Epithelial cell of proximal tubule (primary cell): ENCODE measurements at places on chromosomes 2 and 18.

GRCh38 chr2:119119999-119120756 lies 38.4 kb downstream of the C1QL2 start:
- no peak for DNase-seq

- peak; percentile 20 for DNase-seq
Measured at GRCh38 chr18:27144672-27145071, 40.4 kb downstream of the CHST9 start.

GRCh38 chr2:127145280-127145895 lies 38.4 kb upstream of the BIN1 start:
- no peak for DNase-seq

DNA sequence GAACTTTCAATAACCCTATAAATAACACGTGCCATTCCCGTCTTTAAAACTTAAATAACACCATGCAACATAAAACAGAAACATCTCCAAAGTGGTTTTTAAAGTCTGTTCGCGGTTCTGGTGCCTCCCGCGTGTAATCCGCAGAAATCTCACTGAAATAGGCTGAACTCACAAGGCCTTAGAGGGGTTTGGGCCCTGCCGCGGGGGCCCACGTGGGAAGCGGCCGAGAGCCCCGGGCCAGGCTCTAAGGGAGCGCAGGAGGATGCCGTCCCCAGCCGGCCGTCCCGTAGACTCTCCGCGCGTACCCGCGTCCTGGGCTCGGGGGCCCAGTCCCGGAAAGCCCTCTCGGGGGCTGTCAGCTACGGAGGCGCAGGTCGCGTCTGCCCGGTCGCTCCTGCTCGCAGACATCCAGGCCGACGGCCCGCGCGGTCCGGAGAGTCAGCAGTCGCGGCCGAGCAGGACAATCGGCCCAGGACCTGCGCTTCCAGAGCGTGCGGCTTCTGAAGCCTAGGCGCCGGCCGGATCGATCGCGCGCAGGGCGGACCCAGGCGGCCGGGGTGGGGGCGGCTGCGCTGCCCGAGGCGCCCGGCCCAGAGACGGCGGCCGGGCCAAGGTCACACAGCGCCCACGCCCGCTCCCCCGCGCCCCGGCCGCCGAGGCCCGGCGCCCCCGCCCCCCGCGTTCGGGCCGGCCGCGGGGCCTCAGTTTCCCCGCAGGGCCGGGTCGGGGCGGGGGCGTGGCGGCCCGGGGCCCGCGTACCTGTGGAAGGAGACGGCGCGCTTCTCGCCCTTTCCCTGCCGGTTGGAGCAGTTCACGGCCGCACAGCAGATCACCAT lies 558 bp downstream of the THAP4 start:
- no peak for DNase-seq

DNA sequence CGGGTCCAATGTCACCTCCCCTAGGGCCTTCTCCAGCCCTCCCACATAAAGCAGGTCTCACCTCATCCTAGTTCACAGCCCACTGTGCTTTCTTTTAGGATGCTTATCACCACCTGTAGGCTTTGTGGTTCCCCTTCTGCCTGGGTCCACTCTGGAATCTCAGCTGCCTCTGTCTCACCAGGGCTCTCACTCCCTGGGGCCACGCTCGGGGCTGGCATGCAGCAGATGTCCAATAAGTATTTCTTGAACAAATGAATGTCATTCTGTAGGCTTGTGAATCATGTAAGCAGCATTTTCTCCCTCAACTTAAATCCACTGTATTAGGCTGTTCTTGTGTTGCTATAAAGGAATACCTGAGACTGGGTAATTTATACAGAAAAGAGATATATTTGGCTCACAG lies 4.3 kb upstream of the SH3BP4 start:
- no peak for DNase-seq

GRCh38 chr2:128780434-128781080 lies 461.9 kb upstream of the HS6ST1 start:
- no peak for DNase-seq

DNA sequence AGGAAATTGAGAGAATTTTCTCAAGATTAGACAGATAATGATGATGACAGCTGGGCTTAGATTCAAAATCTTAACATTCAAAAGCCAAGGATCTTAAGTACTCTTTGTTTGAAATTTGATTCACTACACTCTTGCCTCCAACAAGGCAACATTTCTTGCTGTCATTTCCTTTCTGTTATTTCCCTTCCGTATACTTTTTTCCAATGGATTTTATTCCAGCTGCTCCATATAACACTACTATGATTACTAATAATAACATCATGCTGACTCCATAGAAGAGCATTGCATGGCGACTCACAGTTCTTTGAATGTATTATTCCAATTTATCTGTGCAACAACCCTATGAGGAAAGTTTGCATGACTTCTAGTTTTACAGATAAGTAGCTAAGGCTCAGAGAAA lies 33.9 kb upstream of the CCDC102B start:
- no peak for DNase-seq

DNA sequence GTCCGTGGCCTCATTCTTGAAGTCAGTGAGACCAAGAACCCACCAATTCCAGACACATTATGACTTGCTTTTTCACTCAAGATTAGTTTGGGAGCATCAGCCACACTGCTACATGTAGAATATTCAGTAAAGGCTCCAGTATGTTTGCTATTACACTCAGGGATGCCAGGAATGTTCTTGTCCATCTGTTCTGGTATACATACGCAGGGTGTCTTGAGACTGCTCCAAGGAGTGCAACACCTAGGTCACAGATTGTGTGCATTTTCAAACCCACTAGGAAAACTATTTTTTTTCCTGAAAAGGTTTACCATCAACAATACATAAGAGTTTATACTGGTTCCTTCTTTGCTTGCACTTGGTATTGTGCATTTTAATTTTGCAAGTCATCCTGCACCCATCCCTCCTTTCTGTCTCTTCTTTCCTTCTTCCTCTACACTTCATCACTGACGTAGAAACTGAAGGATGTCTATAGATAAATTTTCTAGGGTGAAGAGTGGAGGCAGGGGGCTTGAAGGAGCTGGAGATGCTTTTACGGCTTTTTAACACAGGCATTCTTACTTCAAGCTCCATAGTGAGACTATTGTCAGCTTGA lies 35.3 kb upstream of the MAP2 start:
- no peak for DNase-seq

DNA sequence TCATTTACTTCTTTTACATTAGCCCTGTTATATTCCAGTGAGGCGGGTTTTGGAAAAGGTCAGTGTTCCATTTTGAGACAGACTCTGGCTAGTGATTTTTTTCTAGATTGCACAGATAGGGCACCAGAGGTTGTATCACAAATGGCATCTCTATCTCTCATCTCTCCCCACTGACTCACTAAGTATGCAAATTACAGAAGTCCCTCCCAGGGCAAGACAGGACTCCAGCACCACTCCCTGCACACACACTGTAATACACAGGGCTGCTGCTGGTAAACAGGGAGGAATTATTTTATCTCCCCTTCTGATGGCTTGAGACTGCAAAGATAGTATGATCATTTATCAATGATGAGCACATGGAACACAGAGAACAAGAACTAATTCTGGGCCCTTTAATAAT lies 46.2 kb downstream of the AKAIN1 start:
- no peak for DNase-seq

DNA sequence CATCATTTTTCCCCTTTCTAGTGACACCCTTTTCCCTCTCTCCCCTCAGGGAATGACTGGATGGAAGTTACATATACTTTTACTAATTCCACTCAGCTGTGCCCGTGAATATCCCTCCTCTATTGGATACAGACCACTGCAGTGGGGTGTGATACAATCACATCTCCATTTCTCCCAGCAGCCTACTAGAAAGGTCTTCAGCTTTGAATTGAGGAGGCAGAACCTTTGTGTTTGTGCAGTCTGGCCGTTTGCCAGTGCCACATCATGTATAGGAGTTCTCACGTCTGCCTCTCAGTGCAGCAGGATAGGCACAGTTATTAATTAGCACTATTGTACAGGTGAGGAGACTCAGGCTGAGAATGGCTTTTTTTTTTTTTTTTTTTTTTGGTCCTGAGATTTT lies 16.4 kb downstream of the TNFRSF11A start:
- DNase-seq, result no peak

DNA sequence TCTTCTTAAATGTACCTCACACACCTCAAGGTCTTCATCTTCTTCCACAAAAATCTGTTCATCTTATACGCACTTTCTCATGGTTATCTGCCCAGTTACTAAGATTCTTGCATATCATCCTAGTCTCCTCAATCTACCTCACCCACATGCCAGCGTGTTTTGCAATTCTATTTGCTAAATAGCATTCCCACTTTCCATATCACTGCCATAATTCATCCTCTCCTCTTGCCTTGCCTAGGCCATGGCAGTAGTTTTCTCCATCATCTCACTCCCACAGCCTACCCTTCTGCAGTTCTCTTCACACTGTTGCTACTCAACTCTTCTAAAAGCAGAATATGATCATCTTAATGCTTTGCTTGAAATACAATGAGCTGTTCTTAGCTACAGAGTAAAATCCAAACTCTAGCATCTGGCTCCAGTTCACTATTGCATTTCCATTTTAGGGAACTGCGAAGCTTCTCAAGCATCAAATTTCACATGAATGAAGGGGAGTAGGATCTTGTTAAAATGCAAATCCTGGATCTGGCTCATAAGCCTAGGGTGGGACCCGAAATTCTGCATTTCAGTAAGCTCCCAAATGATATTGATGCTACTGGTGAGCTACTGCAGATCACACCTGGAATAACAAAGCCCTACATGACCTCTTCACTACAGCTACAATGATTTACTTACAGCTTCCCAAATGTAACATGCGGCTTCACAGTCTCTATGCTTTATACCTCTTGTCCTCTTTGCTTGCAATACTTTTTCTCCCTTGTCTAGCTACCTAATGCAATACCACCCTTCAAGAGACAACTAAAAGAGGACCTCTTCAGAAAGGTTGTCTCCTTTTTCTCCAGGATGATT lies 293.9 kb downstream of the SATB2 start:
- no peak for DNase-seq

- no peak for DNase-seq
Measured at GRCh38 chr2:129641371-129641770, 338.1 kb upstream of the RAB6C start.

GRCh38 chr18:27556741-27557140 lies 371.6 kb upstream of the CHST9 start:
- DNase-seq, result no peak

DNA sequence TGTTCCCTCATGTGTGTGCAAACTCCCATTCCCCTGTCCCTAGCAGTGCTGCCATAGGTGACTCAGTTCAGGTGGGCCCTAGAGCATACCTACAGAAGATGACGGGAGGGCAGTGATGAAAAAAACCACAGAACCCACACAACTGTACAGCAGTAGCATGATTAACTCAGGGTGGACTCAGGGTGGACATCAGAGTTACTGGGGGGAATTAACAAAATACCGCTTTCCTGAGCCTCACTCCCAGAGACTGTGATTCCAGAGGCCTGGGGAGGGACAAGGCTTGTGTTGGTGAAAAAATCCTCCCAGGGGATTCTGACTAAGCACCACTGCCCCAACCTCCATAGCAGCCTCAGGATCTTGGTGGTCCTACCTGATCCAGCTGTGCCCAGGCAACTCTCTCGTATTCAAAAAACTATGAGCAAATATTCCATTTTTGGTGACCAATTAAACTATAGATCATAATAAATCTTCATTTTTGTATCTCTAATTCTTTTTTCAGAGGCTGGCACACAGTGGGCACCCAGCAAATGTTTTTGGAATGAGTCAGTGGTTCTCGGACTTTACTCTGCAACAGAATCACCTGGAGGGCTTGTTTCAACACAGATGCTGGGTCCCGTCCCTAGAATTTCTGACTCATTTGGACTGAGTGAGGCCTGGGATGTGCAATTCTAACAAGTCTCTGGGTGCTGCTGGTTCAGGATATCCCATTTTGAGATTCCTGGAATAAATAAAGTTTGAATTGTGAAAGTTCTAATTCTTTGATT lies 84.1 kb upstream of the NABP1 start:
- peak; percentile 82 for DNase-seq

DNA sequence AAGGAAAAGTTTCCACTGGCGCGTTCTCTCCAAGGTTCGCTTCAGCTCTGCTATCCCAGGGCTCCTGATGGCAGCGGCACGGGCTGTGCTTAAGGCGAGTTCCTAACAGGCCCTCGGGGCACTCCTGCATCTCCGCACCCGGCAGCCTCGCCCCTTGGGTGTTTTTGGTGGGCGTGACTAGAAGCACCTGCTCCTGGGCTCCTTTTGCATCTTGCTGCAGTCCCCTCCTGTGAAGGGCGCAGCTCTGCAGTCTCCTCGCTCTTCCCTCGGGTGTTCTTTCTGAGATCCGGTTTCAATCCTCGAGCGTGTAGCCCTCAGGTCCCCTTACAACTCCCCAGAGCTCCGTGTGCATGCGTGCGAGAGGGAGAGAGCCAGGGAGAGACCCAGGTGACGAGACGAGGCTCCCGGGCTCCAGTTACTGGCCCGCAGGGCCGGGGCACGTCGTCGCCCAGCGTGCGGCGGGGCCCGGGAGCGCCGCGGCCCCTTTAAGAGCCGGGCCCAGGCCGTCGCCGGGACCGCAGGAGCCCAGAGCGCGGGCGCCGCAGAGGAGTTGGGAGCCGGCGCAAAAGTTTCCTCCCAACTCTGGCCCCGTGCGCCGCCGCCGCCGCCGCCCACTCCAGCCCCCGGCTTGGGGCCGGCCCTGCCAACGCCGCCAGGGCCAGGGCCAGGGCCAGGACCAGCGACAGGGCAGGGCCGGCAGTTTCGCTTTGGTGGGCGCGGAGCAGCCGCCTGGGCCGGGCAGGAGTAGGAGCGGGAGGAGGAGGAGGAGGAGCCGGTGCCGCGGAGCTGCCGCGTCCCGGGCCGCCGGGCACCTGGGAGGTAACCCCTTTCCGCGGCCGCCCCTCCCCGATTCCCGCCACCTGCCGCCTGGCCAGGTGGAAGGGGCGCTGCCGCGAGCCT lies at the start of gene PARD3B:
Gene PARD3B (plus strand): TSS at position 515 of the 900 bp plus-strand sequence. CDS start 525 bp downstream, outside the sequence.
- no peak for DNase-seq

GRCh38 chr2:240933048-240933965 lies 27.2 kb downstream of the CROCC2 start:
- DNase-seq, result no peak

DNA sequence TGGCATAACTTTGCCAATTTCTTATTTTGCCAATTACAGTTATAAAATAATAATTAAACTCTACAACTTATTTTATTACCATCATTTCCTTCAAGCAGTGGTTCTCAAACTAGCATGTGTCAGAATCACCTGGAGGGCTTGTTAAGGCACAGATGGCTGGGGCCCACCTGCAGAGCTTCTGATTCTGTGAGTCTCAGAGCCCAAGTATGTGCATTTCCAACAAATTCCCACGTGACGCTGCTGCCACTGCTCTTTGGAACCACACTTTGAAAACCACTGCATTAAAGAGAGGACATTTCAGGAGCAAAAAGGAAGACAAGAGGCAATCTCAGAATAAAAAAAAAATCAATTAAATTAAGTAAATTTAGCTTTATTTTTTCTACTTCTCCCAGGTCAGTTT lies 94.0 kb upstream of the HNRNPA3 start:
- no peak for DNase-seq

- DNase-seq, result peak; percentile 71
Measured at GRCh38 chr18:46253498-46253897, 149.3 kb downstream of the HAUS1 start.

- peak; percentile 3 for DNase-seq
Measured at GRCh38 chr2:215556979-215557378, 121.1 kb upstream of the FN1 start.
